ENCODE measurements at places on chromosomes 2 and 18.

GRCh38 chr18:25724997-25725396 lies 365.4 kb downstream of the SS18 start:
- no peak for DNase-seq

- no peak for DNase-seq
These were observed 72.8 kb downstream of the PHLPP1 start for GRCh38 chr18:62788111-62788510.

DNA sequence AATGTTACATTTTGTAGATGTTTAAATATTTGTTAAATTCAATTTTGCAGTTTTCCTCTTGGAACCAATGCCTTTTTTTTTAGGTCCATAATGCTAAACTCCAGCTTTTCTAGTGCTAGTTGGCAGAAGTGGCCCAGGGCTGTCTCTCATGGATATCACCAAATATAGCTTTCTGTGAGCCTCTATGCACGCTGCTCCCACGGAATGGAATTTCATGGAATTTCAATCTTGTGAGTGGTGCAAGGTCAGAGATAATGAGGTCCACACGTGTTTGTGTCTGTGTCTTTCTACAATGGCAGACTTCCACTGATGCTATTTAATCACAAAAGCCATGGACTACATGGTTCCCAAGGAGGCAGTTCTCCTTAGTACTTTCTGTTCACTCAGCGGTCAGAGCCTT lies 191.5 kb upstream of the PARD3B start:
- no peak for DNase-seq

DNA sequence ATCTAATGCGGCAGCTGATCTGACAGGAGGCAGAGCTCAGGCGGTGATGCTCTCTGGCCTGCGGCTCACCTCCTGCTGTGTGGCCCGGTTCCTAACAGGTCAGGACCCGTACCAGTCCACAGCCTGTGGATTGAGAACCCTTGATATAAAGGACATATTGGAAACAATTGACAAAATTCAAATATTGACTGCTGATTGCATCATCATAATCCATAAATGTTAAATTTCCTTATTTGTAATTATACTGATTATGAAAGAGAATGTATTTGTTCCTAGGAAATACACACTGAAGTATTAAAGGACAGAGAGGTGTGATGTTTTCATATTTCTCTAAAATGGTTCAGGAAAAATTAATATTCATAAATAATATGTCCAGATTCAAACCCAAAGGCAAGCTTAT lies 63.8 kb upstream of the SRD5A2 start:
- no peak for DNase-seq

- DNase-seq = no peak
These were observed 304.5 kb upstream of the FANCL start for GRCh38 chr2:58545300-58546280.

DNA sequence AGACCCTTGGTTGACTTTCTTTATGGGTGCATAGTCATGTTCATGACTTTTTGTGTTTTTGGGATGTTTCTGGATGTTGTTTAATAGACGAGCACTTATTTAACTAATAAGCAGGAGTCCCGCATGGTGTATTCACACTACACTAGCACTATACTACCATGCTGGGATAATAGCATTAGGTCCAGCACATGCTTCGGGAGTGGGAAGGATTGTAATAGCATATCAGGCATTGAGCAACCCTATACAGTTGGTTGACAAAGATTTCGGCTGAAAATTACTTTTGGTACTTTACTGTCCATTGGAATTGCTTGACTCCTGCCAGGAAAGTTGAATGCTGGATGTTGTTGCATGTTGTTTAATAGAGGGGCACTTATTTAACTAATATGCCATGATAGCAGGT lies 2.8 kb downstream of the SH3RF3 start:
- no peak for DNase-seq

DNA sequence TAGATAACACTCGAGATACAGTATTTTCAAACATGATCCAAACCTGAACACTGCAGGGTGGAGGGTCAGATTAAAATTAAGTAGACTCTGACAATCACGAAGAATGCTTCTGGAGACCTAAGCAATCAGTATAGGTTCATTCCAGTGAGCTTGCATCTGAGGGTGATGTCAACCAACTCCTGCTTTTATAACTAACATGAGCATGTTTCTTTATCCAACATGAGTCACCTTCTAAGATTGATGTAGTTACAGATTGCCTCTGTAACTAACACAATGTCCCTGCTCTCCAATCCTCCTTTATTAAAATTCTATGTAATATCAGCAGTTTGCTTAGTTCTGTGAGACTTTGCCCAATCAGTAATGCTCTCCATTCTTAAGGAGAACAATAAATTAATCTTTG lies 225.7 kb downstream of the ARL6IP6 start:
- DNase-seq = no peak

DNA sequence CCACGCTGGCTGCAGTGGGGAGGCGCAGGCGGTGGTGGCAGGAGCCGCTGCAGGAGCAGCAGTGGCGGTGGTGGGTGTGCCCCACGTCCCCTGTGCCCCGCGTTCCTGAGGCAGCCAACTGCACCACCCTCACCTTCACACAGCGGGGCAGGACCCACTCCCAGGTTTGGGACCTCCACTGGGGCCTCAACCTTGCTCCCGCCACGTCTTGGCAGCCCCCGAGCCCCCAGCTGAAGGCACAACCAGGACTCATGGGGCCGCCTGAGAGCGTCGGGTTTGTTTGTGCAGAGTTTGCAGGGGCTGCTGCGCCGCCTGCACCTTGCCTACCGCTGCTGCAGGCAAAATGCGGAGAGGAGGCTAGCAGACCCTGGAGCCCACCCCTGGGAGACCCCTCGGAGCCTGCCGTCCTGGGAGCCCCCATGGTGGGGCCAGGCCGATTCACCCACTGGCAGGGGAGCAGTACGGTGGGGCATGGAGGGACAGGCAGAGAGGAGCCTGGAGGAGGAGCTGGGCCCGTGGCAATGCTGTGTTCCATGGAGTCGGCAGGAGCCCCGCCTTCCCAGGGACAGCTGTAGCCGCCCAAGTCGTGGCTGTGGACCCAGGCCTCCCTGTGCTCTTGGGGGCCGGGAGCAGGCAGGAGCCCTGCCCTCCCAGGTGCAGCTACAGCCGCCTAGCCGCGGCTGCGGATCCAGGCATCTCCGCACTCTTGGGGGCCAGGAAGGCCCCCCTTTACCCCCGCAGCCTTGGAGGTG lies 14.7 kb upstream of the EML6 start:
- peak; percentile 28 for DNase-seq

Measured in kidney tubule cell (primary cell).